Natural killer cell (primary cell): ENCODE measurements at places on chromosomes 16 and 17. TPM values are rescaled to one million over a fixed set of nuclear protein-coding genes. Genes with fewer than 3 reads are reported as not detected.

GRCh38 chr16:89918453-89919347 is at the start of gene MC1R:
MC1R (plus strand) TSS chr16:89918862; CDS start chr16:89919259, 397 bp downstream.
- H3K36me3 ChIP-seq: no peaks in the 10 kb centered on the region
- DNase-seq: no peak
- no peak within 1 kb of the TSS for H3K27ac ChIP-seq
- peaks cover 41% of the 10 kb centered on the region for H3K27me3 ChIP-seq
- H3K4me3 ChIP-seq: peak within 1 kb of the TSS; percentile 27

- H3K4me3 ChIP-seq: no peak overlapping the region
- peaks cover 40% of the 10 kb centered on the region for H3K4me1 ChIP-seq
- no peaks in the 10 kb centered on the region for H3K36me3 ChIP-seq
- H3K27ac ChIP-seq: no peak overlapping the region
- peaks cover 3% of the 10 kb centered on the region for H3K27me3 ChIP-seq
These were observed 76.1 kb upstream of the SDK2 start for GRCh38 chr17:73720187-73720834.

GRCh38 chr17:42817866-42818265 is 6.2 kb downstream of the BECN1 start:
- H3K27me3 ChIP-seq: no peaks in the 10 kb centered on the region
- H3K4me3 ChIP-seq: no peak overlapping the region
- H3K36me3 ChIP-seq: peaks cover 69% of the 10 kb centered on the region
- DNase-seq: no peak
- no peak overlapping the region for H3K27ac ChIP-seq

DNA sequence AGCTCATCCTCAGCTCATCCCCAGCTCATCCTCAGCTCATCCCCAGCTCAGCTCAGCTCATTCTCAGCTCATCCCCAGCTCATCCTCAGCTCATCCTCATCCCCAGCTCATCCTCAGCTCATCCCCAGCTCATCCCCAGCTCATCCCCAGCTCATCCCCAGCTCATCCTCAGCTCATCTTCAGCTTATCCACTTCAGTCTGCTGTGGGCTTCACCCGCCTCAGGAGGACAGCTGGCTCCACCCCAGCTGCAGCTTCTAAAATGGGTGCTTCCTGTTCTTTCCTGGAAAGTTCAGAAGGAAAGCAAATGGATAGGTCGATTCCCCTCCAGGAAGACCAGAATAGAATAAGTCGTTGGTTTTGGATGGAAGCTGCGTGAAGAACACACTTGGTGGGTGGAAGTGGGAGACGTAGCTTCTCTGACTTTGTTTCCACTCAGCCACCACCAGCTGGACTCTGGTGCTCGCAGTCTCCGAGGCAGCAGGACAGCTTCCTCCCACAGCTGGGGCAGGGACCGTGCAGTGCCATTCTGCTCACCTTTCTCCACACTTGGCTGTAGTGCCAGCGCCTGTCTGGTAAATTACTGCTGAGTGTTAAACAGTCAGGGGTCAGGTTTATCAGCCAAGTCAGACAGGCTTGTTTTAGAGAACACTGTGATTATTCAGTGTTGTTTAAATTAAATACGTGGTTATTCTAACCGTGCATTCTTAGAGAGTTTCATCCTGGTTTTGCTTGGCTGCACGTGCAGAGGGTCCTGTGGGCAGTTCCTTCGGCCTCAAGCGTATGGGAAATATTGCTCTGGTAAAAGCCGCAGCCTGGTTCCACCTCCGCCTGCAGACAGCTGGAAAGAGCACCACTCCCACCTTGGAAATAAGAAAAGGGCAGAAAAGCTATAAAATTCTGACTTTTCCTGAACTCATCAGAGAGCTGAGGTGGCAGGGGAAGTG is 61.0 kb upstream of the CHMP6 start:
- peaks cover 3% of the 10 kb centered on the region for H3K4me1 ChIP-seq
- no peak overlapping the region for H3K27ac ChIP-seq
- DNase-seq: no peak
- H3K4me3 ChIP-seq: no peak overlapping the region
- no peaks in the 10 kb centered on the region for H3K27me3 ChIP-seq
- H3K36me3 ChIP-seq: peaks cover 14% of the 10 kb centered on the region

DNA sequence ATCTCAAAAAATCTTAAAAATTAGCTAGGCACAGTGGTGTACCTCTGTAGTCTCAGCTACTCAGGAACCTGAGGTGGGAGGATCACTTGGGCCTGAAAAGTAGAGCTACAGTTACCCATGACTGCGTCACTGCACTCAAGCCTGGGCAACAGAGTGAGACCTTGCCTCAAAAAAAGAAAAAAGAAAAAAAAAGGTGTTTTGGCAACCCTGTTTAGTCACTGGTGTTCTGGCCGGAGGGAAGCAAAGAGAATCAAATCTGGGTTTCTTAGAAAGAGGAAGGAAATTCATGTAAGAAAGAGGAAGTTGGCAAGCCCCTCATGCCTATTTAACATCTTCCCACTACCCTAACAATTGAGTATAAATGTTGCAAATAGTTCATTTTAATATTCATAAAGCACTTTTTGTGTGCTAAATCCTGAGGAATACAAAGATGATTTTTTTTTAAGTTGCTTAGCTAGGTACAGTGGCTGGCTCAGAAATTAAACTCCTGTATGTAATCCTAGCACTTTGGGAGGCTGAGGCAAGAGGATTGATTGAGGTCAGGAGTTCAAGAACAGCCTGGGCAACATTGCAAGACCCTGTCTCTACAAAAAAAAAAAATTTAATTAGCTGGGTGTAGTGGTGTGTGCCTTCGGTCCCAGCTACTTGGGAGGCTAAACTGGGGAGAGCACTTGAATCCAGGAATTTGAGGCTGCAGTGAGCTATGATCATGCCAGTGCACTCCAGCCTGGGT is 6.5 kb upstream of the USP32 start:
- peaks cover 12% of the 10 kb centered on the region for H3K4me1 ChIP-seq
- no peak for DNase-seq
- no peak overlapping the region for H3K4me3 ChIP-seq
- H3K27me3 ChIP-seq: no peaks in the 10 kb centered on the region
- peak overlapping the region; percentile 74 for H3K27ac ChIP-seq
- H3K36me3 ChIP-seq: no peaks in the 10 kb centered on the region

DNA sequence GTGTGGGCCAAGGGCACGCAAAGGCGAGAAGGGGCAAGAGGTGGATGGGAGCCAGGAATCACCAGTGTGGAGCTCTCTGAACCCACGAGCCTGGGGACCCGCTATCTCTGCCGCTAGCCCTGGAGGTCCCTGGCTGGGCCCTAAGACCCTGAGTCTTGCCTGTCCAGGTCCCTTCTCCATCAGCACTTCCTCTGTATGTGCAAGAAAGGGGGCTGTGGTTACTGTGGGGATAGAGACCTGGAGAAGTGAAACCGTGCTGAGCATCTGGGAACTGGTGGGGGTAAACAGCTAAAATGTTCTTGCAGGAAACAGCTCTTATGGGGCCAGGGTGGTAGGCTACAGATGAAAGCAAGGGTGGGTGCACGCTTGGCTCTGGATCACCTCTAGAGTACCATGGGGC is 3.1 kb downstream of the SPNS3 start:
- H3K36me3 ChIP-seq: no peaks in the 10 kb centered on the region
- H3K27me3 ChIP-seq: peaks cover 25% of the 10 kb centered on the region
- no peak overlapping the region for H3K4me3 ChIP-seq
- DNase-seq: no peak
- H3K27ac ChIP-seq: no peak overlapping the region
- H3K4me1 ChIP-seq: peaks cover 51% of the 10 kb centered on the region

DNA sequence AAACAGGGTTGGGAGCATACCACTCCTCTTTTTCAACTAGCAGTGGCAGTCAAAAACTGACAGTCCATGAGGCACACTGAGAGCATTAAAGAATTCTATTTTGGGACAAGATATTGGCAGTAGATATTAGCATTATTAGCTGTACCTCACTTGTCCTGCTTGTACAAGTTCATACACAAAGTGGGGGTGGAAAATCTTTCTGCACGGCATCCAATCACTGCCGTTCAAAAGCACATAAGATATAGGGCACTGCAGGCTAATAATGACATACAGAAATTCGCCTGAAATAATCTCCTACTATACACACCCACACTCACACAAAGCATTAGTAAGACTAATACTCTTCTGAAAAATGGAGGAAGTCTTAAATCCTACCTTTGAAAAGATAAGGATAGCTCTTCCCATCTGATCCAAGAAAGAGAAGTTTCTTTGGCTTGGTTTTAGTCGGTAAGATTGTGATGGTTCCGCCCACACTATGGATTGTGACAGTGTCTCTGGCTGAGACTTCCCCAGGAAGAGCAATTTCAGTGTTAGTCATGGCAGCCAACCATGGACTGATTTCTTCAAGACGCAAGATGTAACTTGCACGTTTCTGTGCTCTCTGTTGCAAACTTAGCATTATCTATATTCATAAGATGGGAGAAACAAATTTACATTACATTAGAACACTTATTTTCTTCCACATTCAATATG is 40.6 kb upstream of the ARL6IP1 start:
- H3K4me1 ChIP-seq: no peaks in the 10 kb centered on the region
- DNase-seq: no peak
- no peaks in the 10 kb centered on the region for H3K27me3 ChIP-seq
- H3K4me3 ChIP-seq: no peak overlapping the region
- H3K27ac ChIP-seq: no peak overlapping the region
- peaks cover 78% of the 10 kb centered on the region for H3K36me3 ChIP-seq

DNA sequence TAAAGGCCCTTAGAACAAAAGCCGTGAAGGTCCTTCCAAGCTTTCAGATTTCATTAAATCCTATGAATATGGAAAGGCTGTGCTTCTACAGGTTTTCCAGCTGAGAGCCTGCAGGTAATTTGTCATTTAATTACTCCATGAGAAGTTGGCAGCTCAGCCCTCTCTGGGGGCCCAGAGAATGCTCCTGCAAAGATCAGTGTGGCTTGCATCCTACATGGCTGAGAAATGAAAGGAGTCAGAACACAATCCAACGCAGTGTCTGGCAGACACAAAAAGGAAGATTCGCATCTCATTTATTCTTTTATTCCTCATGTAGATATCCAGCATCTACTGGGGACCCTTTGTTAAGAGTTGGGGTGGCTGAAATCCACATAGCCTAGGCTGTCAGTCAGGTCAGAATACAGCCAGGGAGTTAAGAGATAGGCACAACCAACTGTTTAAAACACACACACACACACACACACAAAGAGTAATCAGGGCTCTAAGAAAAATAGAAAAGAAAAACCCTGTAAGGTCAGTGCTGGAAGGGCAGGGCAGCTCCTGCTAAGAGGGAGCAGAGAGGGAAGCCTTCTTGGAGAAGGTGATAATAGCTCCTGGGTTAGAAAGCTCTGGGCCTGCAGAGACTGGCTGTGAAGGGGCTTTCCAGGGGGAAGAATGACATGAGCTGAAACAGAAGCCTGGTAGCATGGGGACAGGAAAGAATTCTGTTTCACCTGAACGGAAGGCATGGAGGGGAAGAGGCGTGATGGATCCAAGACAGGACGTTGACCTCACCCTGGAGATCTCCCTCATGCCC is 46.9 kb upstream of the WSCD1 start:
- no peak for DNase-seq
- no peaks in the 10 kb centered on the region for H3K27me3 ChIP-seq
- no peak overlapping the region for H3K4me3 ChIP-seq
- no peaks in the 10 kb centered on the region for H3K4me1 ChIP-seq
- no peaks in the 10 kb centered on the region for H3K36me3 ChIP-seq
- no peak overlapping the region for H3K27ac ChIP-seq

- H3K36me3 ChIP-seq: peaks cover 2% of the 10 kb centered on the region
- no peaks in the 10 kb centered on the region for H3K27me3 ChIP-seq
- H3K4me1 ChIP-seq: peaks cover 42% of the 10 kb centered on the region
- H3K4me3 ChIP-seq: no peak overlapping the region
- DNase-seq: no peak
These were observed 141.5 kb upstream of the PLCG2 start for GRCh38 chr16:81637336-81638235.

- H3K27me3 ChIP-seq: no peaks in the 10 kb centered on the region
- peaks cover 46% of the 10 kb centered on the region for H3K36me3 ChIP-seq
- no peak overlapping the region for H3K4me3 ChIP-seq
- H3K4me1 ChIP-seq: peaks cover 15% of the 10 kb centered on the region
- H3K27ac ChIP-seq: no peak overlapping the region
These were observed 14.2 kb upstream of the CETP start for GRCh38 chr16:56947604-56947995.

- H3K27me3 ChIP-seq: no peaks in the 10 kb centered on the region
- H3K4me1 ChIP-seq: peaks cover 13% of the 10 kb centered on the region
- no peak overlapping the region for H3K27ac ChIP-seq
- H3K4me3 ChIP-seq: no peak overlapping the region
- H3K36me3 ChIP-seq: peaks cover 5% of the 10 kb centered on the region
These were observed 8.8 kb downstream of the FCSK start for GRCh38 chr16:70463235-70463634.

DNA sequence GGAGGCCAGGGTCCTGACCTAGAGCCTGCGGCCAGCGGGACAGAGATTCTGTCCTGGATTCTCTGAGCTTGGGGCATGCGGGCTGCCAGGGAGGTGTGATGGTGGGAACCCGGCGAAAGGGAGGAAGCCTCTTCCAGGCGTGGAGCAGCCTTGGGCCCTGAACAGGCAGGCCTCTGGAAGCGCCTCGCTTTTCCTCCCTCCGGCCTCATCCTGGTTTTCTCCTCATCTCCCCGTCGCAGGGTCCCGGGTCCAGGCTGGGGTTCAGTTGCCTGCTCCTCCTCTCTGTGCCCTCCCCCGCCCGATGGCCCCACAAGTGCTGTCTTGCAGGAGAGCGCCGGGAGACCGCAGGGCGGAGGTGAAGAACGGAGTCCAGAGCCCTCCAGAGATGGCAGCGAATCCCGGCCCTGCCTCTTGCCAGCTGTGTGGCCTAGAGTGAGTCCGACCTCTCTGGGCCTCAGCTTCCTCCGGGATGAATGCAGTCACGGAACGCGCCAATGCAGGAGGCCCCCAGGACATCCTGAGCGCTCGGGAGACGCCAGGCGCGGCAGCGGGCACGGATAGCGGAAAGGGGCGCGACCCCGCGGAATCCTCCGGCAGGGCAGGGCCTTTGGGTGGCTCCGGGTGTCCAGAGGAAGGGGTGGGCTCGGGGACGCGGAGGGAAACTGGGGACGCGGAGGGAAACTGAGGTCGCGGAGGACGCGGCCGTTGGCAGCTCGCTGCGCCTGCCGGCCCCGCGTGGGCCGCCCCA is 553 bp upstream of the RAB11FIP4 start:
- DNase-seq: no peak
- H3K4me3 ChIP-seq: no peak overlapping the region
- peaks cover 23% of the 10 kb centered on the region for H3K27me3 ChIP-seq
- no peaks in the 10 kb centered on the region for H3K36me3 ChIP-seq

- no peaks in the 10 kb centered on the region for H3K36me3 ChIP-seq
- no peak for DNase-seq
- H3K4me1 ChIP-seq: no peaks in the 10 kb centered on the region
- no peaks in the 10 kb centered on the region for H3K27me3 ChIP-seq
- H3K4me3 ChIP-seq: no peak overlapping the region
- H3K27ac ChIP-seq: no peak overlapping the region
These were observed 19.4 kb upstream of the NKD1 start for GRCh38 chr16:50528820-50529219.

EFNB3 gene
- not detected for total RNA-seq

MFAP4 gene
- total RNA-seq: not detected

KRTAP9-2 gene
- not detected for total RNA-seq

BCAS3 gene
- total RNA-seq: 72.0 TPM

AANAT gene
- 0.28 TPM for total RNA-seq

KCNH4 gene
- total RNA-seq: 0.12 TPM

GJD3 gene
- not detected for total RNA-seq

PRRT2 gene
- total RNA-seq: 0.91 TPM
